ENCODE measurements at places on chromosomes 3 and 15. TPM values are rescaled to one million over a fixed set of nuclear protein-coding genes. Genes with fewer than 3 reads are reported as not detected.
A peak's percentile ranks its signal among the peaks of the same experiment; 100 is the strongest.

GRCh38 chr3:124779751-124780191, 49.5 kb downstream of the UMPS start:
- DNase-seq: no peak

- no peak for DNase-seq
Measured at GRCh38 chr3:133691273-133692107, 29.7 kb upstream of the TOPBP1 start.

DNA sequence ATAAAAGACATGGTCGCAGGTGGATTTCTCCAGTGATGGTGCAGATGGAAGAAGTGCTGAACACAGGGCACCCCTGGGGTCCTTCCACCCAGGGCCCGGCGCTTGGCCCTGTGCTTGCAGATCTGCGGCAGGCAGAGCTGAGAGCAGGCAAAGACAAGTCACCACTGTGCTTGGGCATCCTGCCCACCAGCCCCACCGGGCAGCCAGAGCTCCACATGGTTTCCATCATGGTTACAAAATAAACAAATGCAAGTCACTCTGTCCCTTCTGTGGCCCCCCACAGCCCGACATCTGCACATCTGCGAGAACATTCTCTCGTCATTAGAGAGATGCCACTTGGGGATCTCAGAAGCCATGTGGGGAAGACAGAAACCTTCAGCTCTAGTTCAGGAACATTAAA, 37.6 kb upstream of the SFMBT1 start:
- peak; percentile 86 for DNase-seq

The PRSS50 gene
- total RNA-seq: not detected

Measured in mesenteric fat pad (tissue), 1 donor.